ENCODE measurements at places on chromosomes 3 and 15.

DNA sequence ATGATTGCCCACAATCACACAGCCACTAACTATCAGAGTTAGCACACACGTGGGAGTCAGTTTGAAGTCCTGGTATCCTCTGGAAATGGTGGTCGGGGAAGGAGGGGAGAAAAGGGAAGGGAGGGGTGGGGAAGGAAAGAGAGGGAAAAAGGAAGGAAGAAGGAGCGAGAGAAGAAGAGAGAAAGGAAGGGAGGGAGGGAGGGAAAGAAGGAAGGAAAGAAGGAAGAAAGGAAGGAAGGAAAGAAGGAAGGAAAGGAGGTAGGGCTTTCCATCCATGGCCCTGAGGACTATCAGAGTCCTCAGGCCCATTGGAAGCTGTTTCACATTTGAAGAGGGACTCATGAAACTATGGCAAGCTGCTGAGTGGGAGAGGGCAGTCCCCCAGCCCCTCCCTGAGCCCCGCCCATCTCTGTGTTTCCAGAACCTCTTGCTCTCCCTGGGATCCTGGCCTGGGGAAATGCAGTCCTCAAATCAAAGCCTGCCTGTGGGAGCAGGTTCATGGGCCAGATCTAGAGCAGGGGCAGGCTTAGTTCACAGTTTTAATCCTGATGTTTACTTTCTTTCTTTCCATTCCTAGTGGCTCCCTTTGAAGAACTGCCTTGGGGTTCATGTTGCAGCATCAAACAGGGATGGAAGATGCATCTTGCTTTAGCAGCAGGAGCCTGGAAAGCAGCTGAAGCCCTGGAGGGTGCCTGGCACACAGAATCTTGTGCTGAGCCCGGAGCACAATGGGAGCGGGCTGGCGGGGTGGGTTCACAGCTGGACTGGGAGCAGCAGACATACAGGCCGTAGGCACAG is 66.1 kb upstream of the GLCE start:
- no peak overlapping the region for H3K27ac ChIP-seq
- H3K27me3 ChIP-seq = peaks cover 26% of the 10 kb centered on the region
- no peak for DNase-seq

GRCh38 chr3:66095295-66096001 is 56.7 kb upstream of the MAGI1 start:
- DNase-seq = no peak
- no peaks in the 10 kb centered on the region for H3K4me1 ChIP-seq
- H3K27me3 ChIP-seq = no peaks in the 10 kb centered on the region
- no peak overlapping the region for H3K27ac ChIP-seq

DNA sequence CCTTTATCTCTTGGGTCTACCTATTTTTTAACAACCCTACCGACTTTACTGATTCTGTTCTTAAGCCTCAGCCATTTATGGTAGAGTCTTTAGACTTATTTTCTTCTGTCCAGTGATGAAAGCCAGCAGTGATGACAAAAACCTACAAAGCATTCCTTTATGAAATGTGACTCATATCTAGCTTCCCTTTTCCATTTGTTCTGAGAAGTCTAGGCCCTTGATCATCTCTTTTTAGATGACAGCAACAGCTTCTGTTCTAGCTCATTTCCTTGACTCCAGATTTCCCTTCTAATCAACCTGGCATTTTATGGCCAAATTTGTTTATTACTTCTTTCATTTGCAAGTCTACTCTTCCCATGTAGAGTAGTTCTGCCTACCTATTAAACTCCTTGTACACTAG is 36.1 kb downstream of the CFAP44 start:
- peaks cover 4% of the 10 kb centered on the region for H3K36me3 ChIP-seq
- no peak overlapping the region for H3K4me3 ChIP-seq
- no peak overlapping the region for H3K27ac ChIP-seq
- no peak for DNase-seq
- peaks cover 6% of the 10 kb centered on the region for H3K4me1 ChIP-seq
- H3K27me3 ChIP-seq = no peaks in the 10 kb centered on the region

GRCh38 chr3:111194048-111194447 is 122.4 kb downstream of the NECTIN3 start:
- DNase-seq = no peak
- peaks cover 3% of the 10 kb centered on the region for H3K27me3 ChIP-seq
- H3K27ac ChIP-seq = no peak overlapping the region
- no peak overlapping the region for H3K4me3 ChIP-seq
- peaks cover 14% of the 10 kb centered on the region for H3K4me1 ChIP-seq

- no peak for DNase-seq
- H3K4me3 ChIP-seq = no peak overlapping the region
- H3K36me3 ChIP-seq = no peaks in the 10 kb centered on the region
Measured at GRCh38 chr15:98063871-98064270, 103.4 kb downstream of the ARRDC4 start.

- peaks cover 6% of the 10 kb centered on the region for H3K27me3 ChIP-seq
- no peak for DNase-seq
- no peaks in the 10 kb centered on the region for H3K36me3 ChIP-seq
- no peaks in the 10 kb centered on the region for H3K4me1 ChIP-seq
- H3K27ac ChIP-seq = no peak overlapping the region
- no peak overlapping the region for H3K4me3 ChIP-seq
Measured at GRCh38 chr15:39059917-39060316, 495.3 kb upstream of the RASGRP1 start.

GRCh38 chr3:148535001-148535400 is 162.7 kb upstream of the AGTR1 start:
- H3K27ac ChIP-seq = no peak overlapping the region
- DNase-seq = no peak

- H3K4me3 ChIP-seq = no peak overlapping the region
- no peak overlapping the region for H3K27ac ChIP-seq
- H3K4me1 ChIP-seq = no peaks in the 10 kb centered on the region
- no peak for DNase-seq
Measured at GRCh38 chr3:11037976-11038375, 45.4 kb downstream of the SLC6A1 start.

- H3K27ac ChIP-seq = no peak overlapping the region
- no peaks in the 10 kb centered on the region for H3K27me3 ChIP-seq
- H3K4me1 ChIP-seq = peaks cover 32% of the 10 kb centered on the region
- H3K36me3 ChIP-seq = peaks cover 51% of the 10 kb centered on the region
- H3K4me3 ChIP-seq = no peak overlapping the region
- no peak for DNase-seq
Measured at GRCh38 chr3:58388550-58389091, 45.0 kb downstream of the PDHB start.

GRCh38 chr3:40254891-40255290 is 54.6 kb upstream of the EIF1B start:
- H3K27me3 ChIP-seq = no peaks in the 10 kb centered on the region
- H3K4me1 ChIP-seq = no peaks in the 10 kb centered on the region
- H3K4me3 ChIP-seq = no peak overlapping the region
- no peaks in the 10 kb centered on the region for H3K36me3 ChIP-seq

- no peak overlapping the region for H3K27ac ChIP-seq
- H3K36me3 ChIP-seq = no peaks in the 10 kb centered on the region
- H3K4me3 ChIP-seq = no peak overlapping the region
- DNase-seq = no peak
- H3K27me3 ChIP-seq = no peaks in the 10 kb centered on the region
- H3K4me1 ChIP-seq = no peaks in the 10 kb centered on the region
Measured at GRCh38 chr3:104397713-104398112, 969.0 kb upstream of the ALCAM start.

All from activated T-helper 2 cell treated with anti-CD3 and anti-CD28 coated beads, Interferon-gamma antibody, Interleukin-2, Interleukin-4, amounts not matched to agents 10 μg/mL and 5 μg/mL and 100 μg/mL, durations not matched to agents 14 hours and 24 hours and 36 hours (primary cell).